ENCODE measurements at places on chromosomes 16 and 17.
A peak's percentile ranks its signal among the peaks of the same experiment; 100 is the strongest.

- no peak for DNase-seq
Observed at GRCh38 chr17:52136166-52136565, 22.3 kb downstream of the CA10 start.

- DNase-seq: no peak
Observed at GRCh38 chr17:48554412-48555257, 9.7 kb upstream of the HOXB2 start.

- DNase-seq: no peak
Observed at GRCh38 chr17:33925649-33926048, 329.4 kb upstream of the CCL2 start.

DNA sequence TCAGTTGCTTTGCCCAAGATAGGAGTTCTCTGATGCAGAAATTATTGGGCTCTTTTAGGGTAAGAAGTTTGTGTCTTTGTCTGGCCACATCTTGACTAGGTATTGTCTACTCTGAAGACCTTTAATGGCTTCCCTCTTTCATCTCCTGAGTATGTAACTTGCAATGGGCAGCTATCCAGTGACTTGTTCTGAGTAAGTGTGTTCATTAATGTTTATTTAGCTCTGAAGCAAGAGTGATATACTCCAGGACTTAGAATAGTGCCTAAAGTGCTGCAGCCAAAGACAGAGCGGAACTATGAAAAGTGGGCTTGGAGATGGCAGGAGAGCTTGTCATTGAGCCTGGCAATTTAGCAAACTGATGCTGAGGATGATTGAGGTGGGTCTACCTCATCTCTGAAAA is 8.8 kb upstream of the TANGO6 start:
- no peak for DNase-seq

DNA sequence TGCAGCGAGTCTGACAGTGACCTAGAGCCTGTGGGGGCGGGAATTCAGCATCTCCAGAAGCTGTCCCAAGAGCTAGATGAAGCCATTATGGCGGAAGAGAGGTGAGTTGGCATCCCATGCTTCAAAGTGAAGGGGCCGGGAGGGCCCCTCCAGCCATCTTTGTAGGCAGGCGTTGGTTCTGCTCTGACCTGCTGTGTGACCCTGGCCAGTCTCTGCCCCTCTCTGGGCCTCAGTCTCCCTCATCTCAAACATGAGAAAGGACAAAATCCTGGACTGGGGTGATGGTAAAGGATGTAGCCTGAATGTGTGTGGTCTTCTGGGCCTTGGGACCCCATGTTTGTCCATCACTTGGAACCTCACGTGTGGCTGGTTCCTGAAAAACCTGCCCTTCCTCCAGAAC is 5.1 kb downstream of the PIMREG start:
- no peak for DNase-seq

- DNase-seq: no peak
Observed at GRCh38 chr16:12501707-12502457, 301.8 kb downstream of the CPPED1 start.

- DNase-seq: no peak
Observed at GRCh38 chr17:29918922-29919856, 10.8 kb downstream of the SSH2 start.

- DNase-seq: no peak
Observed at GRCh38 chr17:71769850-71770249, 351.0 kb upstream of the SOX9 start.

GRCh38 chr17:4958102-4958501 is 7.2 kb downstream of the ENO3 start:
- DNase-seq: no peak

- DNase-seq: no peak
Observed at GRCh38 chr16:79508294-79508693, 92.2 kb downstream of the MAF start.

DNA sequence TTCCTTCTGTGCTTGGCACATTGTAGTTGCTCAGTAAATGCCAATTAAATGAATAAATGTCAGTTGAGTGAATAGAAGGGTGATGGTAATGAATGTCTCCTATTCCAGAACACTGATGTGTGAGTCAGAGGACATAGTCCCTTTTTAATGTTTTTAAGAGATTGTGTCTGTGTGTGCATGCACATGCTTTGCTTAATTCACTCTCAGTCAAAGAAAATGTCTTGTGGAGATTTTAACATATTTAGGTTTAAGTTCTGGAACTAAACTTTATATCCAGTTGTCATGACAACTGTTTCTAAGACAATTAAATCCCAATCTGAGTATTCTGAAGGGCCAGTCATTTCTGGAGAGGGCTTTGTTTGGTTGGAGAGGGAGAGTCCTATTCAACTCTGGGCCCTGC is 255.3 kb upstream of the CDH11 start:
- no peak for DNase-seq

DNA sequence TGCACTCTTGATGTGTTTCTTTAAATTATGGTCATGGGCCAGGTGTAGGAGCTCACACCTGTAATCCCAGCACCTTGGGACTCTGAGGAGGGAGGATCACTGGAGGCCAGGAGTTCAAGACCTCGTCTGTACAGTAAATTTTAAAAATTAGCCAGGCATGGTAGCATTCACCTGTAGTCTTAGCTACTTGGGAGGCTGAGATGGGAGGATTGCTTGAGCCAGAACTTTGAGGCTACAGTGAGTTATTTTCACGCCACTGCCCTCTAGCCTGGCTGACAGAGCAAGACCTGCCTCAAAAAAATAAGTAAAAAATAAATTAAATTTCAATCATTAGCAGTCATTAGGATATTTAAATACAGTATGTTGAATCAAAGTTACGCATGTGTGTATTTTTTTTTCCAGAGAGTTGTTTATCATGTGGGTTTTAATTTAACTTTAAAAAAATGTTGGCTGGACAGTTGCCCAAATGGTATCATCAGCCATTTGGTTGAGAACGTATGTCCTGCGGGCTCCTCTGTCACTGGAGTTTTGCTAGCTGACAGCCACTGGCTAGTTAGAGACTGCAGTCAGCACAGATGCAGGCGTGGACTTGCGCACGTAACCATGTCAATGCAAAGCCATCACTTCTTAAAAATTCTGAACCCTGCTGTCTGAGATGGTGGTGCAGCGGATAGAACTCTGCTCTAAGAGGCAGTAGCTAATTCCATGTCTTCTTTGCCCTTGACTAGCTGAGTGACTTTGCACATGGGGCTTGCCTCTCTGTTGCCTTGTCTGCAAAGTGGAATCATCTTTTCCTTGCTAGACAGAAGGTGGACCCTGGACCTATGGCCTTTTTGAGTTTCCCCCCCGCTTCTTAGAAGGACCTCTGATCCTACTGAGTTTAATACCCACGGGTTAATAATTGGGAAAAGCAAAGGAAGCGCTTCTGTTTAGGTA is 40.0 kb downstream of the MAPT start:
- no peak for DNase-seq

- DNase-seq: no peak
Observed at GRCh38 chr17:71496552-71496951, 624.3 kb upstream of the SOX9 start.

DNA sequence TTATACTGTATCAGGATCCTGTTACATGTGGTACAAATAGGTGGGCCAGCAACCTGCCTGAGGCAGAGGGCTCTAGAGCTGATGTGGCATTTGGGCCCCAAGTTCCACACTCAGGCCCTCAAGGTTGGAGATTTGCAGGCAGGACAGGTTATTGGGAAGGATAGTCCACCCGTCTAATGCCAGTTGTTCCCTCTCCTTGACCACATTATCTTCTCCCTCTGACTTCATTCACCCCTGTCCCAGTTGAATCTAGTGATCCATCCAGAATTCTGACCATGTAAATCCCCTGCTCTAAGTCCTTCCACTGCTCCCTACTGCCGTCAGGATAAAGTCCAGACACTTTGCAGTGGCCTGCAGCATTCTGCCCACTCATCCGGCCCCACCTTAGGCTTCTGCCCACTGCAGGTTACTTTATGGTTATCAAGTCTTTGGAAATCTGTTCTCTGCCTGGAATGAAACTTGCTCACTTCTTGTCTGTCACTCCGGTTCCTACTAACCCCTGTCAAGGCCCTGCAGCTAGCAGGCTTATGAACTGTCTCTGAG is 1.9 kb upstream of the NFATC3 start:
- DNase-seq: no peak

- DNase-seq: no peak
Observed at GRCh38 chr16:27952811-27953210, 110.7 kb downstream of the GSG1L start.

GRCh38 chr16:78570399-78571141 is 471.1 kb downstream of the WWOX start:
- DNase-seq: no peak

DNA sequence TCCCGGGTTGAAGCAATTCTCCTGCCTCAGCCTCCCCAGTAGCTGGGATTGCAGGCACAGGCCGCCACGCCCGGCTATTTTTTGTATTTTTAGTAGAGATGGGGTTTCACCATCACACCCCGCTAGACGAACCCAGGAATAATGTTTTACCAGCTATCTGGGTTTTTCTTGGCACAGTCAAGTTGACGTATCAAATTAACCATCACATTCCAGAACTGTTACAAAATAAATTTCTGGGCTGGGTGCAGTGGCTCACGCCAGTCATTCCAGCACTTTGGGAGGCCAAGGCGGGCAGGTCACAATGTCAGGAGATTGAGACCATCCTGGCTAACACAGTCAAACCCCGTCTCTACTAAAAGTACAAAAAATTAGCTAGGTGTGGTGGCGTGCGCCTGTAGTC is 501.2 kb downstream of the SHISA9 start:
- no peak for DNase-seq

DNA sequence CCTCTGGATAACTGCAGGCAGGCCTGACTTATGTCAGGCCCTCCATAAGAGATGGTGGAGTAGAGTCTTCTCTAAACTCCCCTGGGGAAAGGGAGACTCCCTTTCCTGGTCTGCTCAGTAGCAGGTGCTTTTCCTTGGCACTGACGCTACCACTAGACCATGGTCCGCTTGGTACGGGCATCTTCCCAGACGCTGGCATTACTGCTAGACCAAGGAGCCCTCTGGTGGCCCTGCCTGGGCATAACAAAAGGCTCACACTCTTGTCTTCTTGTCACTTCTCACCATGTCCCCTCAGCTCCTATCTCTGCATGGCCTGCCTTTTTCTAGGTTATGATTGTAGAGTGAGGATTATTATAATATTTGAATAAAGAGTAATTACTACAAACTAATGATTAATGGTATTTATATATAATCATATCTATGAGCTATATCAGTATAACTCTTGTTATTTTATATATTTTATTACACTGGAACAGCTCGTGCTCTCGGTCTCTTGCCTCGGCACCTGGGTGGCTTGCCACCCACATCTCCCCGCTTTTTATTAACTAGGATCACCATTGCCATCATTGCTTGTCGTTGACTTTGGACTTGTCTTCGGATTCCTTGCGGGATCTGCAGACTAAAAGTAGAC is 59.8 kb upstream of the ARL4D start:
- peak; percentile 78 for DNase-seq

DNA sequence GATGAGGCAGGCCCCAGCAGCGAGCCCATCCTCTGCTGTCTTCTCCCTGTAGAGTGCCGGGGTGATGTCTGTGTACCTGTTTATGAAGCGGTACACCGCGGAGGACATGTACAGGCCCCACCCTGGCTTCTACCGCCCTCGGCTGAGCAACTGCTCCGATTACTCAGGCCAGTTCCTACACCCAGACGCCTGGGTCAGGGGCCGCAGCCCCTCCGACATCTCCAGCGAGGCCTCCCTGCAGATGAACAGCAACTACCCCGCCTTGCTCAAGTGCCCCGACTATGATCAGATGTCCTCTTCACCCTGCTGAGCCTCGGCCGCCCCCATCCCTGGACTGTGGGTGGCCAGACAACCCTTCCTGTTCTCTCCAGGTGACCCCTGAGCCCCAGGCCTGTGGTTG is 50.0 kb downstream of the CACNG5 start:
- no peak for DNase-seq

DNA sequence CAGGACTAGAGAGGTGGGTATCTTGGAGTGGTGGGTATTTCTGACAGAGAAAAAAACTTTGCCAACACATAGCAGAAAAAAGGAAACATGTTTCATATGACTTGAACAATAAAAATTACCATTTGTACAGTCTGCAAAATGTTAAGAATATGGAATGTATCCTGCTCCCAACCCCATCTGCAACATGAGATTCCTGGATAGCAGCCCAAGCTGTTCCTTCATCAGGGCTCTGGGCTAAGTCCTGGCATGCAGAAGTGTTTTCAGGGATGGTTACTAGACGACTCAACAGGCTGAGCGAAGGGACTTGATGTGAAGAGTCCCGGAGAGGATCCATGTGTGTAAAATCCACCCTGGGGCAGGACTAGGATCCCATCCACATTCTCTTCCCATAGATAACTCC is 121.0 kb upstream of the IRX3 start:
- no peak for DNase-seq

DNA sequence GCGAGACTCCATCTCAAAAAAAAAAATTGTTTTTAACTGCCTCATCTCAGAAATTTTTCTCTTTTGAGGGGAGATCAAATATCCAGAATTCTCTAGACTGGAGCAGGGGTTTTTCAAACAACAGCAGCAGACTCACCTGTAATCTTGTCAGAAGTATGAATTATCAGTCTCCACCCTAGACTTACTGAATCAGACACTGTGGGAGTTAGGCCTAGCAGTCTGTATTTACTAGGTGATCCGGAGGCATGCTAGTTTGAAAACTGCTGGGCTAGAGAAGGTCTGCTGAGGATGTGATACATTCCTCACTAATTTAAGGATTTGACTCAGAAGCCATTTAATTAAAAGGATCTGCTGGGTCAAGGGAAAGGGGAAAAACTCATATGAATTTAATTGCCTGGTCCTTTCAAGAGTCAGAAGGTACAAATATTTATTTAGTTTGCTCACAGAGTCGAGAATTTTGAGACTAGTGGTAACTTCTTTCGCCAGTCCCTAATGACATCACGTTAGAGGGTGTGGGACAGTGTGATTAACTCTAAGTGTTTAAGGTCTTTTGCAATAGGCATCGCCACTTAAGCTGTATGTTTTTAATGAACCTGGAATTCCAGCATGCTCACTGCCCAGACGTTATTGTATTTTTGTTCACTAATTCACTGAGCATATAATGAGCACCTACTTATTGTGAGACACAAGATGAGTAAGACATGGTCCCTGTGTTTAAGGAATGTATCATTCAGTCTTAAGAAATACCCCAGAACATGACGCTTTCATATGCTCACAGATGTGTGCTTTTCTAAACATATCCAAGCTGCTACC is 14.2 kb downstream of the ATP6V0A1 start:
- DNase-seq: no peak

- no peak for DNase-seq
Observed at GRCh38 chr17:64496348-64496785, 487 bp downstream of the POLG2 start.

- DNase-seq: peak; percentile 1
Observed at GRCh38 chr17:57677301-57677700, 67.8 kb downstream of the CCDC182 start.

DNA sequence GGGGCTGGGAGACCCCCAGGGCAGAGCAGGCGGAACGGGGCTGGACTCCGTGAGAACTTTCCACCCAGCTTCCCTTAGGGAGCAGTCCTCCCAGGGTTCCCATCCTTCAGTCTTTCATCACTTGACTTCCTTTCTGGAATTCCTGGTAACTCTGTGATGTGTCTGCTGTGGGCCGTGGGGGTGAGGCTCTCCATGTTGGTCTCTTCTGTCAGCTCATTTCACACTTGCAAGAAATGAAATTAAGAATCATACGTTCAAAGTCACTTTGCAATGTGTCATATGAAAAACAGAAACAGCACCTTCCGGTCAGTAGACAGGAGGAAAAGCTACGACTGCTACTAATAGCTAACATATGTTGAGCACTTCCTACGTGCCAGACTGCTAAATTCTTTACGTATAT is 5.4 kb upstream of the BBS2 start:
- DNase-seq: no peak

Measured in activated naive CD4-positive, alpha-beta T cell treated with anti-CD3 and anti-CD28 coated beads, Interleukin-2, amount 10 ng/mL, durations not matched to agents 7 days and 5 days (primary cell).